ENCODE measurements at places on chromosomes 7 and 10.

- DNase-seq: peak; percentile 59
Observed at GRCh38 chr7:105638902-105639495, 57.7 kb upstream of the EFCAB10 start.

GRCh38 chr10:58856508-58857240, 319.8 kb upstream of the PHYHIPL start:
- no peak for DNase-seq

GRCh38 chr10:97062456-97062855, 123.3 kb downstream of the SLIT1 start:
- no peak for DNase-seq

GRCh38 chr7:45567713-45568112, 6.5 kb upstream of the ADCY1 start:
- DNase-seq: no peak

DNA sequence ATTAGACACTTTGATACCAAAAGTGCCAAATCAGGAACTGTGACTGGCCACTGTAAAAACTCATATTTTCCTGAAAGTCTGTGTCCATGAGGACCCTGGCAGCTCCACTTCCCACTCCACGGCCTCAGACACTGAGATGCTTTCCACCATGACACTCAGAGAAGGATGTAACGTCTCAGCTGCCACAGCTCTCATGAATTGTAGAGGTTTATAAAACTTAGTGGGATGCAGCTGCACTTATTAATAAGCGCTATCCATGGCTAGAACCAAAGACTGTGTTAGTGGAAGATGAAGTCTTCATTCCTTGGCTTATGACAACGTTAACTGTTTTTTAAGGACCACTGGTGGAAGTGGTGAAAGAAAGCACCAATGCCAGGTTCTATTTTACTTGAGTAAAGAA, 121.0 kb downstream of the ITIH5 start:
- DNase-seq: no peak

GRCh38 chr7:77538281-77539212, 1.5 kb downstream of the PTPN12 start:
- peak; percentile 69 for DNase-seq

GRCh38 chr7:130384841-130385599, 4.7 kb downstream of the CPA1 start:
- no peak for DNase-seq

- DNase-seq: no peak
Observed at GRCh38 chr10:113297226-113297625, 255.6 kb upstream of the HABP2 start.

- peak; percentile 53 for DNase-seq
Observed at GRCh38 chr7:101542527-101543241, 86.4 kb downstream of the MYL10 start.

GRCh38 chr7:90825779-90826178, 229.7 kb downstream of the CDK14 start:
- no peak for DNase-seq

DNA sequence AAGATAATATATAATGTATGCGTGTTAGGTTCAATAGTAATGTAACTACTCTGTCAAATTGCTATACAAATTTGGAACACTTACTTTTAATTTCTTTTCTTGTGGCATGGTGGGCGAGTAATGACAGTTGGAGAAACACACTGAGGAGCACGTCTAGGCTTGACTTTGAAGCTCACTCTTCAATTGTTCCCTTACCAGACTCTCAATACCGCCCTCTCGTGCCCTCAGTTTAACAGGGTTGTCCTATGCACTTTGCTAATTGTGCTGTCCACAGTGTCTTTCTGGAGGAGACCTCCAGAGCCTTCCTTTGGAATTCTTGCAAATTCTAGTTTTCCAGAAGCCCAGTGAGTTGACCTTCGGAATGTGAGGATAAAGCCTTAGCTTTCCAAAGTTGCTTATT, 107.2 kb upstream of the RELN start:
- no peak for DNase-seq

- DNase-seq: no peak
Observed at GRCh38 chr10:44828508-44829142, 82.5 kb upstream of the TMEM72 start.

All from COR-L47 (cell line).